C1 segment of cervical spinal cord (tissue), 14 donors: ENCODE measurements at places on chromosomes 1 and 21.

GRCh38 chr1:219575563-219575962 lies 37.3 kb downstream of the ZC3H11B start:
- DNase-seq, result no peak

- no peak for DNase-seq
Observed at GRCh38 chr1:167669209-167670124, 39.4 kb downstream of the RCSD1 start.

- peak; percentile 9 for DNase-seq
Observed at GRCh38 chr1:32754317-32755097, 51.9 kb upstream of the SYNC start.

GRCh38 chr21:35171385-35171784 lies 122.3 kb upstream of the RUNX1 start:
- DNase-seq, result no peak

- no peak for DNase-seq
Observed at GRCh38 chr1:95984798-95985374, 736.7 kb upstream of the PTBP2 start.

DNA sequence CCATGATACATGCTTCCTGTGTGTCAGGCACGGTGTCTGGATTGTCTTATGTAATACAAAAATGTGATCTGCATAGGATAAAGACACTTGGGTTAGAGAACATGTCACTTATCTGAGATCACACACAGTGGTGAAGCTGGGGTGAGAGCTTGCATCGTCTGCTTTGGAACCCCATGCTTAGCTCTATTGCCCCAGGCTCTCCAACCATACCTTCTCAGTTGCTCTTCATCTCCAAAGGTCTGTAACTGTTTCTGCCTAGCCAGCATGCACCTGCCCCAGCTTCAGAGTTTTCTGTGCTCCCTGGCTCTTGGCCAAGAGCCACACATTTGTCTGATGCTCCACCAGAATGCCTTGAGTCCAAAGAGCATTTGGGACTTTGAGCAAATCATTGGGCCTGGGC lies 93.9 kb upstream of the COG2 start:
- DNase-seq, result no peak

DNA sequence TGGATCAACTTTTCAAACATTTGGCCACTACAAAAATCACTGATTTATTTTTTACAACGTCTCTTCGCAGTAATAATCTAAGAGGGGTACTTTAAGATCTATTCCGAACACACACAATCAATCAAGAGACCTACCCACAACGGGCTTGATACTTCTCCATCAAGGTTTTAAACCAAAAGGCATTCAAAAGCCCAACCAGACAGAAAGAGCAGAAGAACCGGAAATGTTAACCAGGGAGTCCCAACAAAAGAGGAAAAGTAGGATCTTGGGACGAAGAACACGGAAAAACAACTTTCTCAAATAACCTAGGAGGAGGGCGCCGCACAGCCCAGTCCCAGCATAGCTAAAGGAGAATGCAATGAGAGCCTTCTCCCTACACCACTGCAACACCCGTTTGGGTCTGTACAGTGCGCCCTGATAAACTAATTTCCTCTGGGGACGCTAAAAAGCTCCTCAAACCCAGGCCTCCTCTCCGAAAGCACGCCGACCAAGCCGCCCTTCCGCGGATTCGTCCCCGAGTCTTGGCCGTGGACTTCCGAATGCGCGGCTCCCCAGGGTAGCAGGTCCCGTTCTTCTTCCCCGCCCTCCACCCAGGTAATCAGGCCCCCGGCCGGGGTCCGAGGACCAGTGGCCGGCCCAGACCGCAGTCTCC lies 623 bp downstream of the RPL22 start:
- DNase-seq, result no peak

DNA sequence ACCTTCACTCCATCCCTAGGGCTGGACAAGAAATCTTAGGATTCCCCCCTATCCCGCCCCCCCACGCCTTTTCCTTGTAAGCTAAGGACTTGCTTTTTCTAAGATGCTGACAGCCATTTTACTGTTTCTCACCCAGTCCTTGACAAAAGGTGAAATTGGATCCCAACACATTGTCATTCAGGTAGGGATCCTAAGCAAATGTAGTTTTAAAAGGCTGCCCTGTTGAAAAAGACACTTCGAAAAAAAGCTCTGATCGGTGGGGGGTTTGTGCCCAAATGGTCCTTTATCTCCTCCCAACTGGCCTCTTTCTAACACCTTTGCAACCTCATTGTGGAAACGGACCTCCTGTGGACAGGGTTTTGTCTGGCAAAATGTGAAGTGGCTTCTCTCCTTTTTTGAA lies 2.9 kb downstream of the CACHD1 start:
- DNase-seq, result no peak

DNA sequence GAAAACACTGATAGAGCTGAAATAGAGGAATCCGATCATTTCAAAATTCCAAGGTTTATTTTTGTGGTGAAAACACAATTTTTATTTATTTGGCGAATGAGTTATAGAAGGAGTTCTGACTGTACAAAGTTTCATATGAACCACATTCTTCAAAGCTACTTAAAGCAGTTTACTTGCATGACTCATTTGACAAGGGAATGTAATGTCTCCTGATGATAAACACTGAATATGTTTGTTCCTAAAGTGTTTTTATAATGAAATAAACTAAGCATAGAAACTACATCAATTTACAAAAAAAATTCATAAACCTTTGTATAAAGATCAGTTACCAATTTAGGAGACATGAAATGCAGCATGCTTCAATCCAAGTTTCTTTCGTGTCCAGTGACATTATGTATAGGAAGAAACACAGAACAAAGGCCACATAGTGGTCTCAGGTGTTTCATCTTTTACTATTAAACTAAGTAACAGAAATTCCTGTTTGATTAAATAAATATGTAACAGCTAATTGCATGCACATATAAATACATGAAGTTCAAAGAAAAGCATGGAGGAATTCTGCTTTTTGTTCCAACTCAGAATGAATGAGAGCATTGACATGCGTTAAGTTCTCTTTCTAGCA lies 2.5 kb downstream of the PRKACB start:
- DNase-seq, result no peak

GRCh38 chr1:196376630-196377328 lies 231.5 kb downstream of the KCNT2 start:
- DNase-seq, result no peak

DNA sequence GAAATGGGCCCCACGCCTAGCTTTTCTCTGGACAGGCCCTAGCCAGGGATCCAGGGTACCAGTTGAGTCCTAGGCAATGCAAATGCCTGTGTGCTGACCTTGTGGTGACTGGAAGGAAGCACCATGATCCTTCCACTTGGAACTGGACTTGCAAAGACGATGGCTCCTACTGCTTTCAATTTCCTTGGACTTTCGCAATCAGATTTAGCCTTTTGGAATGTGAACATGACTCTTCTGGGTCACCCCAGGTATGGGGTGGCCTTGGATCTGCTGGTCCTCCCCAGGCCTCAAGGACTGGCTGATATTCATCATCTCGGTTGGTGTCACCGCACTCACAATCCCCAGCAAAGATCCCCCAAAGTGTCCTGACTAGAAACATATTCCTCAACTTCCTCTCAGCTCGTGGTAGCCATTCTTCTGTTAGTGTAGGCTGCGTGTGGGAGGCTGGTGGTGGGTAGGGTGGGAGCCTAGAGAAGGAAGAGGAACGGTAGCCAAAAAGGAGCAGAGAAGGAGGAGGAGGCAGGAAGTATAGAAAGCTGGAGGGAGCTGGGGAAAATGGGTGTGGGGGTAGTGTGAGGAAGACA lies 130.5 kb downstream of the PPIAL4G start:
- no peak for DNase-seq

GRCh38 chr21:42392731-42393442 lies 3.0 kb downstream of the TMPRSS3 start:
- DNase-seq, result no peak

DNA sequence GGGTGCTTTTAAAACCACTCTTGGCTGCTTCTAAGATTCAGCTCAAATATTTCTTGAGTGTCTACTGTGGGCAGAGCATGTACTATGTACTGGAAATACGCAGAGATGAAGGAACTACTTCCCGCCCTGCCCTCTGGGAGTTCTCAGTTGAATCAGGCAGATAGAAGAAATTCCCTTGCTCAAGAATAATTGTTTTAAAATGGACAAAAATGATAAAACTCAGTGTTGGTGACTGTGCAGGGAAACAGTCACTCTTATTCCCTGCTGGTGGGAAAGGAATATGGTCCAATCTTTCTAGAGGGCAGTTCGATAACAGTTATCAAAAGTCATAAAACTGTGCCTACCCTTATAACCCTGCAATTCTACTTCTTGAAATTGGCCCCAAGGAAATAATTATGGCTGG lies 16.9 kb upstream of the GRHL3 start:
- DNase-seq, result no peak

DNA sequence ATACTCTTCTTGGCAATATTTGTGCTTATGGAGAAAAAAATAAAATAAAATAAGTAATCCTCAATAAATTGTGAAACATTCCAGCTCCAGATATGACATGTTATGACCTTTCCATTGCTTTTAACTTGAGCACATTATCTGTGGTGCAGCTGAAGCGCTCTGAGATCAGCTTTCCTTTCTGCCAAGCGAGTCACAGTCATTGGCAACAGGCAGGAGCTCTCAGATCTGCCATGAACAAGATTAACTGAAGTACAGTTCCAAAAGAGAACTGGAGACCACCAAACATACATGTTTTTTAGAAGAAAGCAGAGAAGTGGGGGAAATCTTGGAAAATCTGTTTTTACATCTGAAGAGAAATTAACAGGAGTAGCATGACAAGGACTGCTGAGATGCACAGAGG lies 89.2 kb upstream of the DSCAM start:
- DNase-seq, result no peak

DNA sequence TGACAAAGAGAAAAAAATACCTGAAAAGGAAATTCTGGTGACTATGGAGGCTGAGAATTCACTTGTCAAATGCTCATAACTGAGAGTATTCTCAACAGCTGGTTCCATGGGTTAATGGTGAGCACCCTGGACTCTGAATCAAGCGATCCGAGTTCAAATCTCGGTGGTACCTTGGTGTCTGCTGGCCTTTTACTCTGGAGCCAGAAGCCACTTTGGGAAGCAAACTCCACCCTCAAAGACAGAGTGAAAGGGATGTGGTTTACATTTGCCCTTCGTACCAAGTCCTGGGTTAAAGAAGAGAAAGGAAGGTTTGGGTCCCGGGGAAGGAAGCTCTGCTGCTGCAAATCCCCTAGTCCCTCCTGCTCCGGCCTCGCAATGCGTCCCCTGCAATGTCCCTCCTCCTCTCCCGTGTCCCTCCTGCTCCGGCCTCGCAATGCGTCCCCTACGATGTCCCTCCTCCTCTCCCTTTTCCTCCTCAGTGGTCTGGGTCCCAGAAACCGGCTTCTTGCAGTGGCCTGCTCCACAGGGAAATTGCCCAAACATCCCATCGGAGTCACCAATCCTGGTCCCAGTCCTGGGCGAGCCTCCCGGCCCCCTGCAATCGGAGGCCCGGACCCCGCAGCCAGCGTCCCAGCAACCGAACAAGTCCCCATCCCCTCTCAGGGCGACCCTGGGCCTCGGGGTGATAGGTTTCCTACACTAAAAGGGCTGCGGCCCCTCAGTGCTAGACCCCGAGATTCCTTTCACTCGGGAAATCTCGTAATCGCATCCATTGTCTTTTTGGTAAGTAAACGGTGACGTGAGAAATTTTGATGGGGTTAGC lies 129.4 kb downstream of the PPIAL4G start:
- no peak for DNase-seq

- no peak for DNase-seq
Observed at GRCh38 chr1:246107516-246108277, 399.4 kb downstream of the SMYD3 start.

DNA sequence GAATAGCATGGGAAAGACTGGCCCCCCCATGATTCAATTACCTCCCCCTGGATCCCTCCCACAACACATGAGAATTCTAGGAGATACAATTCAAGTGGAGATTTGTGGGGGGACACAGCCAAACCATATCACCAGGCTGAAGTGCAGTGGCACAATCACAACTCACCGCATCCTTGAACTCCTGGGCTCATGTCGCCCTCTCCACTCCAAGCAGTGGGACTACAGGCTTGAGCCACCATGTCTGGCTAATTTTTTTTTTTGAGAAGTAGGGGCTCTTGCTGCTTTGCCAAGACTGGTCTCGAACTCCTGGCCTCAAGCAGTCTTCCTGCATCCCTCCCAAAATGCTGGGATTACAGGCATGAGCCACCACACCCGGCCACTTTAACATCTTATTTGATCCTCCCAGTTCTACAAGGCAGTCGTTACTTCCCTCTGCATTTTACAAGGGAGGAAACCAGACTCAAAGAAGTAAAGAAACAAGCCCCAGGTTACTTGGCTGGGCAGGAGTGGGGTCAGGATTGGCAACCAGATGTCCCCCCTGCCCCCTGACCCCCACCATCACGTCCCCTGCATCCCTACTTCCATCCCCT lies 26.9 kb upstream of the ACTL8 start:
- no peak for DNase-seq

GRCh38 chr21:30240661-30241060 lies 24.8 kb upstream of the CLDN8 start:
- DNase-seq, result no peak

- no peak for DNase-seq
Observed at GRCh38 chr1:113542221-113542701, 151.9 kb downstream of the MAGI3 start.

DNA sequence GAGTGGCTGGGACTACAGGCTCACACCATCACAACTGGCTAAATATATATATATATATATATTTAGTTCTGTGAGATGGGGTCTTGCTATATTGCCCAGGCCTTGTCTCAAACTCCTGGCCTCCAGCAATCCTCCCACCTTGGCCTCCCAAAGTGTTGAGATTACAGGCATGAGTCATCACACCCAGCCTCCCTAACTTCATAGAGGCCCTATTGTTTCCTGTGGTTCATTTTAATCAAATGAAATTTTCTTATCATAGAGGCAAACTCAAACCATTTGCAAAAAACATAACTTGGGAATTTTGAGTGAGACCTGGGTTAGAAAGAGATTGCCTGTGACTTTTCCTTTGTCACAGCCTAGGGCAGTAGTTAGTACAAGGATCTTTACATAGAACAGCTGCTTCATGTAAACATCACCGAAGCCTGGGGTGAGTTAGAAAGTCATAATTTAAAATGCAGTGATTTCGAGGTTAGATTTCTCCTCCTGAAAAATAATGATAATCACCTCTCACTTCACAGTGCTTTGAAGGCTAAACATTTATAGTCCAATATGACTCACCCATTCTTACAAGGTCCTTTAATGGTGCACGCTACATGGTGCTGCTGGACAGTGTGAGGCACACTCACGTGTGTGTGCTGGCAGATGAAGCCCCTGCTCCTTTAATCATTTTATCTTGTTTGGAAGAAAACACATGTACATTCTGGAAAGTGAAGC lies 188.9 kb downstream of the RHOU start:
- no peak for DNase-seq

GRCh38 chr1:154747740-154748404 lies 122.2 kb downstream of the KCNN3 start:
- DNase-seq, result no peak

DNA sequence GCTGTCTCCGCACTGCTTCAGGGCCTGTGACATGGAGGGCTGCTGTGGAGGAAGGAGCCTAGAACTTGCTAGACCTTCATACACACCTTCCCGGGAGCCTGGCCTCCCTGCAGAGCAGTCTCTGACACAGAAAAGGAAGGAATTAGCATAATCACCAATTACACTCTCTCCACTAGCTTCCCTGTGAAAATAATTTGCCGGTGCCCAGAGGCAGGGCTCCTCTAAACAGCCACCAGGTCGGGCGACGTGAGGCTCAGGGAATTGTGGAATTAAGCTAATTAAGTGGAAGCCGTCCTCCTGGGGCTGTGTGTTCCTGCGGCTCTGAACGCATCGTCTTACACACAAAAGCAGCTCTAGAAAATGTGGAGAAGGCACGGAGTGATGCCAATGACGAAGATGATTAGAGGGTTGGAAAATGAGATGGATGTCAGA lies 82.6 kb downstream of the NENF start:
- no peak for DNase-seq
